ENCODE measurements at places on chromosomes 7 and 10.
A peak's percentile ranks its signal among the peaks of the same experiment; 100 is the strongest.

GRCh38 chr10:110446954-110447608 lies 50.6 kb upstream of the DUSP5 start:
- DNase-seq: no peak

DNA sequence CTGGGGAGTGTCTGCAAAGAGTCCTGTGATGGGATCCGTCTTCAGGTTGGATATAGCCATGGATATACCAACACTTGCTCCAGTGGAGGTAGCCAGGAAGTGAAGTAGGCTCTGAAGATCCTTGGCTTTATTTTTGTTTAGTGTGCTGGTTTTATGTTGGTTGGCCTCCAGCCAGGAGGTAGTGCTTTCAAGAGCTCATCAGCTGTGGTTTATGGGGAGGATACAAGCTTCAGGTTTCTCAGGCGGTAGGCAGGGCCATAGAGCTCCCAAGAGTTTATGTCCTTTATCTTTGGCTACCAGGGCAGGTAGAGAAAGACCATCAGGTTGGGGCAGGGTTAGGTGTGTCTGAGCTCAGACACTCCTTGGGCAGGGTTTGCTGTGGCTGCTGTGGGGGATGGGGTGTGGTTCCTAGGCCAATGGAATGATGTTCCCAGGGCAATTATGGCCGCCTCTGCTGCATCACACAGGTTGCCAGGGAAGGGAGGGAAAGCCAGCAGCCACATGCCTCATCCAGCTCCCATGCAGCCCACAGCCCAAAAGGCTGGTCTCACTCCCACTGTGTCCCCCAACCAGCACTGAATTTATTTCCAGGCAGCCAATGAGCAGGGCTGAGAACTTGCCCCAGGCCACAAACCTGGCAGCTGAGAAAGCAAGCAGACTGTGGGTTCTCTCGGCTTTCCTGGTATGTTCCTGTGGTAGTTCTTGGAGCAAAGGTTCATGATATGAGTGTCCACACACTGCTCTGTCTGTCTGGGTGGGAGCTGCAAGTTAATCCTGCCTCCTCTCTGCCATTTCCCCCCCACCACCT lies 67.0 kb upstream of the PRLHR start:
- no peak for DNase-seq

DNA sequence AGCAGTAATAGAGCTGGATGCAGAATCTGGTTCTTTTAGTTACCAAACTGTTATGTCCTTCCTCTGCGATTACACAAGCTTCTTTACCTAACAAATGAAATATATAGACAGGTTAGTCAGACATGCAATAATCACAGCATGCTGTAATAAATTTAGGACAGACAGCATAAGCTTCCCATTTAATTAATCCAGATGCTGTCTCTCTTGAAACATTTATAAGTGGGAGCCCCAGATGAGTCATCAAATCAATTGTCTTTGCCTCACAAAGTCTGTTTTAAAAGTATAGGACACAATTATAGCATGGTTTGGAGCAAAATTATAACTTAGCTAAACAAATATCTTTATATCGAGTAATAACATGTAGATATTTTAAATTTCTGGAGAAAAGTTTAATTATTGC lies 1.6 kb downstream of the CDNF start:
- DNase-seq: no peak

DNA sequence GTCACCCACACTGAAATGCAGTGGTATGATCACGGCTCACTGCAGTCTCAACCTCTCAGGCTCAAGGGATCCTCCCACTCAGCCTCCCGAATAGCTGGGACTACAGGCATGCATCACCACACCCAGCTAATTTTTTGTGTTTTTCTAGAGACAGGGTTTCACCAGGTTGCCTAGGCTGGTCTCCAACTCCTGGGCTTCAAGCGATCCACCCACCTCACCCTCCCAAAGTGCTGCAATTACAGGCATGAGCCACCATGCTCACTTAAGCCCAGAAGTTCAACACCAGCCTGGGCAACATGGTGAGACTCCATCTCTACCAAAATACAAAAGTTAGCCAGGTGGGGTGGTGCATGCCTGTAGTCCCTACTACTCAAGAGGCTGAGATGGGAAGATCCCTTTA lies 33.5 kb downstream of the GDI2 start:
- no peak for DNase-seq

DNA sequence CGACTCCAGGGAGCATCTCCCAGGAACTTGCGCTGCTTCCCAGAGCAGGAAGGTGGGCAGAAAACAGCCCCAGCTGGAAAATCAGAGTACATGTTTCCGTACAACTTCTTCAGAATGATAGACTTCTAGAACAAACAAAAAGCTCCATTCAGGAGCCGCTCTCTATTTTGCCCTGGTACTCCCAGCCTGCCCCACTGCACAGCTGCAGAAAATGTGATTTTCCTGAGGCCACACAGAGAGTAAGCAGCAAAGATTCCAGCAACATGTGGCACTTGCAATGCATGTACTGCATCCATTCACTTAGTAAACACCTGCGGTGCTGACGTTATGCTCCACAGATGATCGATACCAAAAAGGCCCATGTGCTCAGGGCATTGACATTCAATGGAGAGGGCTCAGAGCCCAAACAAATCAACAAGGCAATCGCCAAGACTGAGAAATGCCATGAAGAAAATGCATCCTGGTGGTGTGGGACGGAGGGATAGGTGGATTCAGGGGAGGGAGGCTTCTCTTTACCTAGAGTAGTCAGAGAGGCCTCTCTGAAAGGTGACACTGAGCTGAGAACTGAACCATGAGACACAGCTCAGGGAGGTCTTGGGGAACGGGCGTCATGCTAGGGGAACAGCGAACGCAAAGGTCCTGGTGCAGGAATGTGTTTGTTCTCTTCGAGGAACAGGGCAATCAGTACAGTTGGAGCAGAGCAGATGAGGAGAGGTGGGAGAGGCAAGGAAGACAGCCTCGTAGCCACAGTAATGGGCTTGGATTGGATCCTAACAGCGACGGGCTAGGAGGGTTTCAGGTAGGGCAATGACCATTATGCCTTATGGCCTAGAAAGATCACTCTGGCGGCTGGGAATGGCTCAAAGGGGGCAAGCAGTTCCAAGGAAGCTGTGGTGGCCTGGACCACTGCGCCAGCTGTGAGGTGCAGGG lies 35.3 kb upstream of the DUSP5 start:
- DNase-seq: no peak

GRCh38 chr10:49398000-49398861 lies 2.3 kb upstream of the DRGX start:
- peak; percentile 39 for DNase-seq

DNA sequence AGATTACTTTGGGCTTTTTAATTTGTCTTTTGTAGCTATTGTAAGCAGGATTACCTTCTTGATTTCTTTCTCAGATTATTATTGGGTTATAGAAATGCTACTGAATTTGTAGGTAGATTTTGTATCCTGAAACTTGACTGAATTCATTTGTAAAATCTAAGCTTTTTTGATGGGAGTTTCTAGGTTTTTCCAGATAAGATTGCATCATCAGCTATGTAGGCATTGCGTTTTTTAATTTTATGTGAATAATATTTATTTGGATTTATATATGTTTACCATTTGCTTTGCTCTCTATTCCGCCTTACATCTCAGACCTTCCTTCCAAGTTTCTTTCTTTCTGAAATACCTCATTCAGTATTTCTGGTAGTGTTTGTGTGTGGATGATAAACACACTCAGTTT lies 351.7 kb upstream of the ANKRD30A start:
- no peak for DNase-seq

- no peak for DNase-seq
Measured at GRCh38 chr7:96188174-96188581, 133.7 kb downstream of the SLC25A13 start.

GRCh38 chr10:97529685-97530465 lies 31.2 kb downstream of the UBTD1 start:
- no peak for DNase-seq

DNA sequence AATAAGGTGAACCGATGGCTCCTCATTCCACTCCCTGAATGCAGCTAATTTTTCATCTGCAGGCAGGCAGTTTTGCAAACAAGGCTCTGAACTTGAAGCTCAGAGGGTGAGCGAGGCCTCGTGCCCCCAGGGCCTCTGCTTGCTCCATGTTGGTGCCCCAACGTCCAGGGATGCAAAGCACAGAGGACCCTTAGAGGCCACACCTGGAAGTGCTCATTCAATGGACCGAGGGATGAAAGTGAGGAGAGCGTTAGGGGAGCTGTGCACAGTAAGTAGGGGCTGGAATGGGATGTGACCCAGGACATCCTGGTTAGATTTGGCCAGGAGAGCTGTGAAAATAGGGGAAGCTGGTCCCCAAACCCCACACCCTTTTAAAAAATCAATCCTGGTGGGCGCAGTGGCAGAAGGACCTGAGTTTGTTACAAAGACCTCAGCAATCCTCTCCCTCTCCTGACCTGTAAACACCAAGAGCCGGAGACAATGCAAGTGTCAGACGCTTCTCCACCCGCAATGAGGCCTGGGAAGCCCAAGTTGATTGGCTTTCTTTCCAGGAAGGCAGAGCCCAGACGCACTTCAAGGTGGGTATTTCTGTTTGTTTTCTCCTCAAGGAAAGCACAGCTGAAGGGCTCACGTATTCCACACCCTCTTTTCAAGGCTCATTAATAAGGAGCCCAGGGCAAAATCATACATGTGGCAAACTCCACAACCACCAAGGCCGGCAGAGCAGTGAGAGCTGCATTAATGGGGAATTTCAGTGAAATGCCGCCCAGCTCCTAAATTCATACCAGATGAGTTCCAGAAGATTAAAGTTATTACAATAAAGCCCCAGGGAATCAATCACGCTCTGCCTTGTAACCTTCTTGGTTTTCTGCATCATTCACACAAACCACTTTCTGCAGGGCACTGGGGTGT lies 14.1 kb upstream of the CXCL12 start:
- no peak for DNase-seq

DNA sequence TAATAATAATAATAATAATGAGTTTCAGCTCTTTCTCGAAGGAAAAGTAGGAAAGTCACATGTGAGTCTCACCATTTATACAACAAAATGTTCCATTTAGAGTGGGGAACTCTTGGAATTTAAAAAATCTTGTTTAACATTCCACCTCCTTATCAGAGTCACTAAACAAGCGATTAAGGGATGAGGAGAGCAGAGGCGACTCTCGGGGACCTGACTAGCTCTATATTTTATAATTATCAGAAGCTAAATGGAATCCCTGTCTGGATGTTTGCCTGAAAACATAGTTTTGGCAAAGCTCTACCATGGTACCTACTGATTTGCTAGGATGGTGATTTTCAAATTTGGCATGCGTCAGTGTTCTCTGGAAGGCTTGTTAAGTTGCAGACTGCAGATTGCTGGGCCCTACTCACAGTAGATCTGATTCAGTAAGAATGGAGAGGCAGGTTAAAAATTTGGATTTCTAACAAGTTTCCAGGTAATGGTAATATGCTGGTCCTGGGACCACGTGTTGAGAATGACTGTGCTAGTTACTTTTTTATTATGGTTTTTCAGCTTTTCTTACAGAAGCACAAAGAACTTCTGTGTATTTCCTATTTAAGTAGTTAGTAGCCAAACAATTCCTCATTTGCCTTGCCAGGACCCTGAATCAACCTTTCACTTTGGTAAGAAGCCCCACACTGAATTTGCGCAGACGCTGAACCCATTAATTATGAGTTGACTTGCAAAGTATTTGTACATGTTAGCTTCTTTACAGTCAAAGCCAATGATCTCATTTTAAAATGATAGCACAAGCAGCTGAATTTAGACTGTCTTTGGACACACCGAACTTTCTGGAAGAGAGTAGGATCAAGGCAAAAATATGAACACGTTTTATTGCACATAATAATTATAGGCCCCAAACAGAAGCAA lies 39.5 kb downstream of the CPED1 start:
- no peak for DNase-seq

GRCh38 chr7:2063563-2064260 lies 169.0 kb downstream of the MAD1L1 start:
- no peak for DNase-seq

GRCh38 chr10:71561003-71561574 lies 158.5 kb downstream of the C10orf105 start:
- DNase-seq: no peak

- DNase-seq: no peak
Measured at GRCh38 chr7:111292026-111292470, 201.1 kb downstream of the LRRN3 start.

DNA sequence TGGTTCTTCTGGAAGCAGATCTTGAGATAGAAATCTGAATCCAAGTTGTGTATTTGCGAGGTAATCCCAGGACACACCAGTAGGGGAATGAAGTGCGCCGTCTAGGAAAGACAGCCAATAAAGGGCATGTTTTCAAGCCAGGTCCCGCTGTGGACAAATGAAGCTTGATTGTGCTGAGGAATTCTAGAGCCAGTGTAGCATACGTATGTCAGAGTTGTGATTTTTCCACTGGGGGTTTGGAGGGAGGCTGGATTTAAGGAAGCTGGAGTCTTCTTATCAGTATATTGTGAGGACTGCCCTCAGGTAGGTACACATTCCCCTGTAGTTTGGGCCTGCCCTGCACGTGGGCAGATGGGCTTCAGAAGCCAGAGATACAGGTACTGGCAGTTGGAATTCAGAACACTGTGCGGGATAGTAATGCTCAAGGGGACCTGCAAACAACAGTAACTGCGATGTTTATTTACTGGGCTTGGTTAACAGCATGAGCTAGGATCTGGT lies 50.9 kb downstream of the GALNT11 start:
- peak; percentile 15 for DNase-seq

- DNase-seq: no peak
Measured at GRCh38 chr10:130201043-130201380, 64.8 kb downstream of the GLRX3 start.

DNA sequence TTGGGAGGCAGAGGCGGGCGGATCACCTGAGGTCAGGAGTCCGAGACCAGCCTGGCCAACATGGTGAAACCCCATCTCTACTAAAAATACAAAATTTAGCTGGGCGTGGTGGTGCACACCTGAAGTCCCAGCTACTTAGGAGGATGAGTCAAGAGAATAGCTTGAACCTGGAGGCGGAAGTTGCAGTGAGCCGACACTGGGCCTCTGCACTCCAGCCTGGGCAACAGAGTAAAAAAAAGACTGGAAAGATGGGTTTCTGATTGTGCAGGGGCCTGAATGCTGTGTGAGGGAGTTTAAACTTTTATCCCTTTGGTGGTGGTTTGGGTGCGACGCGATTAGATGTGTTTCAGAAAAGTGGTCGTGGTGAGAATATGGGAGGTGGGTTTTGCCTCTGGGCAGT lies 1.8 kb downstream of the CHST12 start:
- no peak for DNase-seq

DNA sequence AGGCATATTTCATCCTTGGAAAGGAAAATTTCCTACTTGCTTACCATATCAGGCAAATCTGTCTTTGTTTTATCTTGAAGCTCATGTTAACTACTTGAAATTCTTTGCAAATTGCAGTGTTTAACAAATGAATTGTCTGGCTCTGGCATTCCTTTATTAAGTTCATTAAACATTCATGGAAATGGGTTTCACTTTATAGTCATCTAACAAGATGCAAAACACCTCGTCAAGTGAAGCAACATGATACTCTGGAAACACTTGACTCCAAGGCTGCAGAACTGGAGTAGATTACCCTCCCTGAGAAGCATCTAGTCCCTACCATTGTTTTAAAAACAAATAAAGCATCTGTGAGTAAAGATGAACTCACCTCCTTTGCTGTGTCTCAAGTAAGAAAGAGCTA lies 1086.9 kb downstream of the NRG3 start:
- no peak for DNase-seq

DNA sequence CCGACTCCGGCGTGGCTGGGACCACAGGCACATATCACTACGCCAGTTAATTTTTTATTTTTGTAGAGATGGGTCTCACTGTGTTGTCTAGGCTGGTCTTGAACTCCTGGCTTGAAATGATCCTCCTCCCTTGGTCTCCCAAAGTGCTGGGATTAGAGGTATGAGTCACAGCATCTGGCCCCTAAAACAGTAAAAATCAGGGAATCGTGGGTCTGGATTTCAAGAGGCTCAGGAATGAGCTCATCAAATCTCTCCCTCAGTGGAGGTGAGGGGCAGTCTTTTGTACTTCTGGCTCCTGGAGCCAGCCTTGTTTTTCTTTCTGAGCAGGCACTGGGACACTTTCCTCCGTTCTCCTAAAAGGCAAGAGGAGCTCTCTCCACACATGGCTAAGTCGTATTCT lies 32.1 kb upstream of the RHEB start:
- no peak for DNase-seq
